ENCODE measurements at places on chromosomes 13 and 19.
A peak's percentile ranks its signal among the peaks of the same experiment; 100 is the strongest.

GRCh38 chr13:30464496-30465342, 1.0 kb downstream of the HMGB1 start:
- DNase-seq, result peak; percentile 84

DNA sequence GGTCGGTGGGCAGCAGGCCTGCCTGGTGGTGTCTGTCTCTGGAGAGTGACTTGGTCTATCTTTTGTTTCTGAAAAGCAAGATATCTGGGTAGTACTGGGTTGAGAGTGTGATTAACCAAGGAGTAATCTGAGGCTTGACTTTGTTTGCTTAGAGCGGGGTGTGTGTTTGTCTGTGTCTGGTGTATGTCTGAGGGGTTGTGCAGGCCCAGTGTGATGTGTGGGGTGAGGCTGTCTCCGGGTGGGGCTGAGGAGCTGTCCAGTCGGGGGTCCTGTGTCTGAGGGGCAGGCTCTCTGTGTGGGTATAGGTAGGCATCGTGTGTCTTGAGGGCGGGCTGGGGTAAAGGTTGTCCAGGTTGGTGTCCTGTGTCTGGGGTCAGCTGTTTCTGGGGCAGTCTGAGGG, 11.1 kb upstream of the TIMM50 start:
- DNase-seq, result no peak

- no peak for DNase-seq
These were observed 206.8 kb downstream of the UQCRFS1 start for GRCh38 chr19:29006057-29006735.

DNA sequence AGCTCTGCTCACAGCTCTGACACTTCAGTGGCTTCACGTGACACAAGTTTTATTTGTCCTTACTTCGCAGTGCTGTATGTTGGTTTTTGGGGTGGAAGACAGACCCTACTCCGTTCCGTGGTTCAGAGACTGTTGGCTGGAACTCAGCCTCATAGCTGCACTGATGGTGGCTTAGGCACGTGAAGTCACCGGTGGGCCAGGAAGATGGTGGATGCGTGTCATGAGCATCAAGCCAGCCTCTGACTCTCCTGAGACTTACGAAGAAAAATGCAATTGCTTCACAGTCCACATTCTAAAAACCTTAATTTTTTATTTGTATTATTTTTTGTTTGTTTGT, 161.4 kb upstream of the SOX1 start:
- DNase-seq, result no peak

- DNase-seq, result no peak
These were observed 205.5 kb upstream of the SOX21 start for GRCh38 chr13:94917824-94918223.

DNA sequence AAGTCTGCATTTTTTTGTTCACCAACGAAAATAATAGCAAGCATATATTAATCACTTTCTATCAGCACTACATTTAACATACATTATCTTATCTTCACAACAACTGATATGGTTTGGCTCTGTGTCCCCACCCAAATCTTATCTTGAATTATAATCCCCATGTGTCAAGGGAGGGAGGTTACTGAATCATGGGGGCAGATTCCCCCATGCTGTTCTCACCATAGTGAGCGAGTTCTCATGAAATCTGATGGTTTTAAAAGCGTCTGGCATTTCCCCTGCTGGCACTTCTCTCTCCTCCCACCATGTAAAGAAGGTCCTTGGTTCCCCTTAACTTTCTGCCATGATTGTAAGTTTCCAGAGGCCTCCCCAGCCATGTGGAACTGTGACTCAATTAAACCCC, 235.7 kb upstream of the RXFP2 start:
- no peak for DNase-seq

DNA sequence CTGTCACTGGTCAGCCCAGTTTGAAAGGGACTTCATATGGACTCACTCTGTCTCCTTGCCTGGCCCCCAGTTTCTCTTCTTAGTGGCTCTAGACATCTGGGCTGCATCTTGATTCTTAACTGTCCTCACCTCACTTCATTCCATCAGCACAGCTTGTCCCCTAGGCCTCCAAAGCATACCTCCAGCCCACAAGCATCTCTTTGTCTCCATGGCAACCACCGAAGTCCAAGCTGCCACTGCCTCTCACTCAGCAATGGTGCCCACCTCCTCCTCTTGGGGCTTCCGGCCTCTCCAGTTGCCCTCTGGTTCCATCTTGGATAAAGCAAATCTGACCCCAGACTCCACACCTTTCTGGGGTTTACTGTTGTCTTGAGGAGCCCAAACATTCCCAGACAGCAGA, 9.9 kb upstream of the KLHL26 start:
- no peak for DNase-seq

DNA sequence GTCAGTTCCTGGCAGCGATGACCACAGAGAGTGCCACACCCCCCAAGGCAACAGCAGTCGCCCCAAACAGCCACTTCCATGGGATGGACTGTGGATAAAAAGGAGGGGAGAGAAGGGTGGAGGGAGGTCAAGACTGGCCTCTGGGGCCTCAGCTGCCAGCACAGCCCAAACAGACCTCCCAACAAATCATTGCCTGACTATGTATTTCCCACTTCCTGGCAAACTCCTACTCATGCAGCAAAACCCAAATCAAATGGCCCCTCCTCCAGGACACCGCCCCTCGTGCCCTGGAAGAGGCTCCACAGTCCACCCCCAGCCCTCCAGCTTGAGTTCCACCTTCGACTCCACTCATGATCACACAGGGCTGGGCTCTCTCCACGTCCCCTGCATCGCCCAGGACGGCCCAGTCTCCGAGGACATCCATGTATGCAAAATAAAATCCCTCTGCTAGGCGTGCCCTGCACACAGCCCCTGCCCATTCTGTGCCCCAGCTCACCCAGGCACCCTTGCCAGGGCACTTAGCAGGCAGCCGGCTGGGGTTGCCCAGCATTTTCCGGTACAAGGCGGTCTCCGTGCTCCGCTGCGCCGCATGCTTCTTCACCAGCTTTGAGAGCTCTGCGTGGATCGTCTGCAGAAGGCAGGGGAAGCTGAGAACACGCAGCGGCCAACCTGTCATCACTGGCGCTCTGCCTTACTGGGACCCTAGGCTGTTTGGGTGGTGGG, 10.5 kb upstream of the ELL start:
- no peak for DNase-seq

GRCh38 chr19:7088999-7089398, 19.5 kb downstream of the ZNF557 start:
- no peak for DNase-seq

- no peak for DNase-seq
These were observed 2.0 kb downstream of the CACNG6 start for GRCh38 chr19:53993448-53993847.

- no peak for DNase-seq
These were observed 25.8 kb upstream of the SPATA13 start for GRCh38 chr13:24134757-24135156.

DNA sequence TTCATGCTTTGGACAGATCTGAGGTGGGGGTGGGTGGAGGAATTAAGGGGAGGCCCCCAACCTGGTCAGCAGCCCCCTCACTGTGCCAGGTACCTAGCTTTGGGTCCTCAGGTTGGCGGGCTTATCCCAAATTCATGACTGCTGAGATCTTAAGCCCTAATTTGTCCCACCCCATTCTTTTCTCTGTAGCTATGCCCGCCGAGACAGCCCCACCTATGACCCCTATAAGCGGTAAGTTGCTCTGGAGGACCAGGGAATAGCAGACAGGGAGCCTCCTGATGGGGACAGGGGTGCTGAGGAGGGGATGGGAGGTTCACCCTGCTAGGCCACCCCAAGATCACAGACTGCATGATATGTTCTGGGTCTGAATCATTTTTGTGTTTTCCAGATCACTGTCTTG, 14.3 kb downstream of the ZNF296 start:
- no peak for DNase-seq

DNA sequence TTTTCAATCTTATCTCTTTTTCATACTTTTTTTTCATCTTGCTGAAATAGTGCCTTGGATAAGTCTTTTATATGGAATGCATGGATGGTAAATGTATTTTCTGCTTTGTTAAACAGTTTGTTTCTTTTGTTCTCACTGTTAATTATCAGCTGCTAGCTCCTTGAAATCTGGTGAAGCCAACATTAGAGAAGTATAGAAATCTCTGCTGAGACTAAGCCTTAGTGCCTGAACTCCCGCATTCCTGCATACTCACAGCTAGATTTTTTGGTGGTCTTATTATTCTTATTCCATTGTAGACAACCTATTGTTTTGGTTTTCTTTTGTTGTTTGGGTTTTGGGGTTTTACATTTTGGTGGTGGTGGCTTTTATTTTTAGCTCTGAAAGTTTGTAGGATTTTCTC, 48.4 kb downstream of the DNAJC15 start:
- no peak for DNase-seq

- DNase-seq, result no peak
These were observed 65.1 kb downstream of the ZNF823 start for GRCh38 chr19:11673608-11674041.

GRCh38 chr13:112664501-112665203, 25.2 kb upstream of the ATP11A start:
- DNase-seq, result no peak

GRCh38 chr19:31976775-31977536, 368.5 kb upstream of the ZNF507 start:
- DNase-seq, result no peak

DNA sequence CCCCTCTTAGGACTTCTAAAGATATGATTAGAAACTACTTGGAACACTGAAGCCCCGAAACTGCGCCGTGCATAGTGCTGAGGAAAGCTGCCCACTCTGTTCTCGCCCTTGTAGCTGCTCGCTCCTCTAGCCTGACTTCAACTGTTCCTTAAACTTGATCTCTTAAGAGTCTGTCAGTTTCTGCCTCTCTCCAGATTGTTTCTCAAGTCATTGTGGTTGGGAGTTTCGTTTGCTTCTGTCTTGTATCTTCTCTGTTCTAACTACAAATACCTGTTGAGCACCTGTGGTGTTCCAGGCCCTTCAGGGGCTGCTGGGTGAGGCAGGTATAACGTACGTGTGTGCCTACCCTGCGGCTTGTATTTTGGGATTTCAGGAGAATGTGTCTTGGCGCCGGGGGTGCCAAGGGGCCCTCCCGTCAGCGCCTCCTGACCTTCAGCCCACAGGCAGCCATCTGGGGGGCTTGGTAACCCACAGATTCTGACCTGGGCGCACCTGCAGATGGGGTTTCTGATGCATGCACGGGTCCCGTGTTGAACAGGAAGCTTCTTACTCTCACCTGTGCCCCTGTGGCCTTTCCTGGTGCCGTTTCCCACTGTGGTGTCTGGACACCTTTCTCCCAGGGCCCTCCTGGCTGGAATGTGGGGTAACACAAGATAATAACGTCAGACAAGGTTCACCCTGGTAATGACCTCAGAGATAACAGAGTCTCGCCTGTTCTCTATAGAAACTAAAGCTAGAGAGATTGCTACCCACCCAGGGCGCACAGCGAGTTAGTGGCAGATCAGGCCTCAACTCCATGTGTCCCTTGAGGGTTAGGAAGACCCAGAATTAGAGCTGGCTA, 17.2 kb upstream of the DCUN1D2 start:
- no peak for DNase-seq

GRCh38 chr19:7705387-7706187, 3.7 kb upstream of the FCER2 start:
- DNase-seq, result peak; percentile 81

GRCh38 chr19:6421075-6422014, 3.3 kb downstream of the KHSRP start:
- no peak for DNase-seq

GRCh38 chr13:27172495-27172842, 858 bp upstream of the USP12 start:
- DNase-seq, result peak; percentile 30

GRCh38 chr19:11031421-11032070, 57.7 kb upstream of the LDLR start:
- DNase-seq, result no peak

DNA sequence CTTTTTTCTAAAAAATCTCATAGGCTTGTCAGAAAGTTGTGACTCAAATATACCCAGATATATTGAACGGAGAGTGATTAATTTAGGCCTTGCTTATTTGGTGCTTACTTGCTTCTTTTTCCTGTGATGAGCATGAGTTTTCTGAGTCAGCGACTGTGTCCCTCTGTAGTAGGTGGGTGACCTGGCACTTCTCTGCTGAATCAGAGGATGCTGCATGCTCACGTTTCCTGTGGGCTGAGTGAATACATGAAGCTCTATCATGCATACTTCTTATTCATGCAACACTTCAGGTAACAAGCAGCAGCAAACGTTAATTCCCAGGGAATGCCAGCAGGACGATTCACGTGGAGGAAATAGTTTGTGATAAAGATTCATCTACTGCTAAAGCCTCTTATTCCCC, 245.0 kb downstream of the KLF5 start:
- DNase-seq, result no peak

DNA sequence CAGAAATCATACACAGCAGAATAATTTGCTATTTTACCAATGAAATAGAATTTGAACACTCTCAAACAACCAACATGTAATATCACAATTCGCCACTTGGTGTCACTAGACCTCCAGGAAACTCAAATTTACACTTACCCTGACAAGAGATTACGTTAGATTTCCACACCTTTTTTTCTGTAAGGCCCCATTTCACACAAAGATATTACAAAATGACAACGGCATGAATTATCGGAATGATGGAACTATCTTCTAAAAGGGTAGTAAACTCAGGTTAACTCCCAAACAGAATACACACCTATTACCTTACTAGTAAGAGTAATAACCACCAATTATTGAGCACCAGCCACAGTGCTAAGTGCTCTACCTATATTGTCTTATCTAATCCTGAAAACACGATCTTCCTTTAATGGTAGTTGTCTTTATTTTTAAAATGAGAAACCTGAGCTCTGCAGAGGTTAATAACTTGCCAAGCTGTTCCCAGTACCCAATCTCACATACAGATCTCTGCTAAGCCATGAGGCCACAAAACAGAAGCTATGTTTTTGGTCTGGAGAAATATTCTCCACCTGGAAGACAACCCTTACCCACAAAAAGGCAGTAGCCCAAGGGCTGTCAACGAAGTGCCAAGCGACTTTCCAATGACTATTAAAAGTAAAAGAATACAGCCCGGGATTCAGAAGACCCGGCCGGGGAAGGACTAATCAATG, 152.4 kb downstream of the DCLK1 start:
- DNase-seq, result peak; percentile 13

DNA sequence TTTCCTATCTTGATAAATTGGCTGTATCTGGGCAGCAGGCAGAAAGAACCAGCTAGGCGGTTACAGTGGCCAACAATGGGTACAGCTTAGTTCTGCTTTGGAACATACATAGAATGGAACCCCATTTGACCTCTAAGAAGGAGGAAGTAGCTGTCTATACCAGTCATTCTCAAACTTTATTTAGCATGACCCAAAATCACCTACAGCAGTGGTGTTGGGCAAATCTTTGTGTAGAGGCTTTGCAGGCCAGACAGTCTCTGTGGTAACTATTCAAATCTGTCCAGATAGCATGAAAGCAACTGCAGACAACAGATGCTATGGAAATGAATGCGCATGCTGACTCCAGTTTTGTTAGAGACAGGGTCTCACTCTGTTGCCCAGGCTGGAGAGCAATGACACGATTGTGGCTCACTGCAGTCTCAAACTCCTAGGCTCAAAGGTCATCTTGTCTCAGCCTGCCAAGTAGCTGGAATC, 12.0 kb upstream of the KCNC3 start:
- DNase-seq, result no peak

- DNase-seq, result no peak
These were observed 40.5 kb upstream of the RCBTB2 start for GRCh38 chr13:48573213-48574007.
